ENCODE measurements at places on chromosomes 3 and 15.
A peak's percentile ranks its signal among the peaks of the same experiment; 100 is the strongest.

DNA sequence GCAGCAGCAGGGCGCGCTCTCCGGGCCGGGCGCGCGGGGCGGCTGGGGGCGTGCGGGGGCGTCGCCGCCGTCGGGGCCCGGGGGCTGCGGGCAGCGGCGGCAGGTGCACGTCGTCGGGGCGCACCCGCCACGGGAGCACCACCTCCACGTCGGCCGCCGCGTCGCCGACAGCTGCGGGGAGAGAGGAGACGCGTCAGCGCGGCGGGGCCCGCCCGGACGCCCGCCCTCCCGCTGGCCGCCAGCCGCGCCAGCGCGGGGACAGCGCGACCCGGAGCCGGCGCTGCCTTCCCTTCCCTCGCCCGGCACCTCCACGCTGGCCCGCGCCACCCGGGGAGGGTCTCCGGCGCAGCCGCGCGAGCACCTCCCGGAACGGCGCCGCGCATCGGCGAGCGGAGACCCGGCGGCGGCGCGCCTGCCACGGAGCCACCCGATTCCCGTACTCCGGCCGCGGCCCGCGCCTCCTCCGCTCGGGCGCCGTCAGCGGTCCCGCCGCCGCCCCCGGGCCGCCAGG lies 481 bp downstream of the ADAMTS17 start:
- DNase-seq: no peak

DNA sequence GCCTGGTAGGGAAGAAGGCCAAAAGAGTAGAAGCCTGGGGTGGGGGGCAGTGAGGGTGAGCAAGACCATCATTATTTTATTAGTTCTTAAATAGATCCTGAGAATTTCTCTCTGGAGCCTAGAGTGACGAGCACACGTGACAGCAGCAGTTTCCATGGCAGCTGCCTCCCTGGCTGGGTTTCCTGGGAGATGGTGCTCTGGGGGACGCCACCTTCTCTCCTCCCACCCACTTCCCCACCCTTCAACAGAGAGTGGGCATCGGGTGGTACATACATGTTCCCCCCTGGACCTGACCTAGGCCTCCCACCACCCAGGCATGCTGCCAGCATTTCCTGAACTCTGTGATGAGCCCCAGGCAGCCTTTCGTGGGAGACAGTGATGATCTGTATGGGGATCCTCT lies 12.9 kb downstream of the CELF6 start:
- DNase-seq: no peak

GRCh38 chr3:140384028-140384771 lies 293.7 kb upstream of the TRIM42 start:
- DNase-seq: no peak

DNA sequence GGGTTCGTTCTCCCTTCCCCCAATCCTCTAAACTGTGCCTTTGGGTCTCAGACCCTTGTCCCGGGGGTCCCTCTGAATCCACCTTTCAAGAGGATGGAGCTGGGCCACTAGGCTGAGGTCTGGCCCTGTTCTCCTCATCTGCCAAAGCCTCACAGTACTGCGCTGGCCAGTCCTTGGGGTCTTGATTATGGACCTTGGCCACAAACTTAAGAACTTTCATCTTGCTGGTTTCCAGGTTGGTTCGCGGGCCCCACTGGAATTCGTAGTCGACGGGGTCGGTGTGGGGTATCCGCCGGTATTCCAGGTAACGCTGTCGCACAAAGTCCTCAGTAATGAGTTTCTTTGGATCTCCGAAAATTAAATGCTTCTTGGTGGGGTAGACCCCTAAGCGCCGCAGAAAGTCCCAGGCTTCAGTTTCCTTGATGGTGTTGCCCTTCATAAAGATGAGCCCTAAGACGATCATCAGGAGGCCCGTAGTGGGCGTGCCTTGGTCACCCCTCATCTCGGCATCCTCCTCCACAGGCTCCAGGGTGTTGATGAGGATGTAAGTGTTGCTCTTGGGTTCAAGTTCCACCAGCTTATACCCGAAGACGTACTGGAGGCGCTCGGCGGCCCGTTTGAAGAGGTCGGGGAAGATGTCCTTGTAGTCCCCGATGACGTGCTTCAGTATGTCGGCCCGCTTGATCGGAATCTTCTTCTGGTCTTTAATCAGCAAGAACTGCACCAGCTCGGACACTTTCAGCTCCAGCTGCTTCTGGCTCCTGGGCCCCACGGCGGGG lies 727 bp downstream of the NSMCE3 start:
- no peak for DNase-seq

DNA sequence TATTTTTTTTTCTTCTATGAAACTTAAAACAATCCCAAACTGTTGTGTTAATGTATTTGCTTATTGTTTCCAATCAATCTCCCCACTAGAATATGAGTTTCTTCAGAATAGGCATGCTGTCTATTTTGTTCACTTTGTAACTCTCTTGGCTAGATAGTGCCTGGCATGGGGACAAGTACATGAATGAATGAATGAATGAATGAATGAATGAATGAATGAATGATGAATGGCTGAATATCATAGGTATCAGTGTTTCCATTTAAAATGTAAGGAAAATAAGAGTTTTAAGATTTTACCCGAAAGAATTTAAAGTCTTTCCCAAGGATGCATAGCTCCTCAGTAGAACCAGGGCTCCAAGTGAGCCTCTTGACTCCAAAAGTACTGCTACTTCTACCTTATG lies 294.9 kb upstream of the GADL1 start:
- no peak for DNase-seq

GRCh38 chr3:118955914-118956556 lies 78.6 kb downstream of the IGSF11 start:
- no peak for DNase-seq

DNA sequence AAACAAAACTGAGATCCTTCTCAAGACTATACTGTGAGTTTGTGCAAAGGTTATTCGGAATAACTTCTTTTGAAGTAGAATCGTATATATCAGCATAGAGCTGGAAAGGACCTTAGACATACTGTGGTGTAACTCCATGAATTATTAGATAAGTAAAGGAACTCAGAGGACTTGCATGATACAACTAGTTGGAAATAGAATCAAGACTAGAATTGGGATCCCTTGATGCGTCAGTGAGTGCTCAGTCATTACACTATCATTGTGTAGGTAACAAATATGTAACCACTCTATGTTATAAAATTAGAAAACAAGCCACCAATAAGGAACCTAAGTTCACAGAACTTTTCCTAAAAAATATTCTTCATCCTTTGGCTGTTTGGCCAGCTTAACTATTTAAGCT lies 61.1 kb downstream of the CBLB start:
- no peak for DNase-seq

- DNase-seq: no peak
These were observed 841.4 kb upstream of the NR2F2 start for GRCh38 chr15:95489103-95489502.

DNA sequence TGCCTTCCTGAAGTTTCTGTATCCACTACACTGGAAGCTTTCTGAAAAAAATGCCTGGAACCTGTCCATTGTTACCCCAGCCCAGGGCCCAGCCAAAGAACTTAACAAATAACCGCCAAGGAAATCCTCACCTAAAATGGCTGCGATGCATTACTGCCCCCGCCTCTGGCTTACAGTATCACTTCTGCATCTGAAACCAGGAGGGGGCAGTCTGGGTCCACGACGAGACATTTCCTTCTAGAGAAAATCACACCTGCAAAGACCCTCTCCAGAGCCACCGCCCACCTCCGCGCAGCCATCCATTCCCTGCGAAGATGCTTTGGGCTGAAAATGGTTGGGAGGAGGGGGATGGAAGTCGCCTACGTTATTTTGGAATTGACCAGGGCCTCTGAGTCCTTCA lies 22.4 kb upstream of the CELF6 start:
- DNase-seq: no peak

- no peak for DNase-seq
These were observed 66.7 kb upstream of the GOLGA8B start for GRCh38 chr15:34650177-34650576.

DNA sequence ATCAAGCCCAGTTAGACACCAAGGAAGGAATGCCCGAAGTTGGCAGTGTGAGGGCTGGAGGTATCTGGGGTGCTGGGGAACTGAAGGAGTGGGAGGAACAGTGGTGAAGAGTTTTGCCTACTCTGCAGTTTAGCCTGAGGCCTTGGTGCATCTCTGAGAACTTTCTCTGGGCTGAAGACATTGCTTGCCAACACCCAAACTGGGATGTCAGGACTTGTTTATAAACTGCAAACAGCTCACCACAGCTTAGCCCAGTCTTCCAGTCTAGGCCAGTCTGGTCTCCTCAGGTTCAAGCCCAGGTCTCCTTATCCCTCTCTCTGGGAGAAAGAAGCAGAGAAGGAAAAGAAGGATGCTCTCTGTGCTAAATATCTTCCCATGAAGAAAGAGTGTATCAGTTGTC lies 68.0 kb upstream of the BOC start:
- no peak for DNase-seq

DNA sequence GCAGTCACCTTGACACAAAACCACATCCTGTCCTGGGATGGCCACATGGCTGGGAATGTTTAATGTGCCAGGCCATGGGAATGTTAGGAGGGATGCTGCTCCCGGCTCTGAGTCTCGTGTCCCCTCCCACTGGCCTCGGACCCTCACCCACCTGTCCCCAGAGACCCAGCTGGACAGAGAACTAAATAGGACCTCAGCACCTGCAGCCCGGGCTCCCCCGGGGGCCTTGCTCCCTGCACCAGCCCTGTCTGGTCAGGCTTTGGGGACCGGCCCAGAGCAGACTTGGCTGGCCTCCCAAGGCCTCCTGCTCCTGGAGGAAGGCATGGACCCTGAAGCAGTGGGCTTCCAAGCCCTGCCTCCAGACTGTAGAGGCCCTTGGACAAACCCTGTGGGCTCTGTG lies 100.0 kb upstream of the IQSEC1 start:
- DNase-seq: no peak

- no peak for DNase-seq
These were observed 909.6 kb downstream of the ROBO1 start for GRCh38 chr3:78858174-78858573.

DNA sequence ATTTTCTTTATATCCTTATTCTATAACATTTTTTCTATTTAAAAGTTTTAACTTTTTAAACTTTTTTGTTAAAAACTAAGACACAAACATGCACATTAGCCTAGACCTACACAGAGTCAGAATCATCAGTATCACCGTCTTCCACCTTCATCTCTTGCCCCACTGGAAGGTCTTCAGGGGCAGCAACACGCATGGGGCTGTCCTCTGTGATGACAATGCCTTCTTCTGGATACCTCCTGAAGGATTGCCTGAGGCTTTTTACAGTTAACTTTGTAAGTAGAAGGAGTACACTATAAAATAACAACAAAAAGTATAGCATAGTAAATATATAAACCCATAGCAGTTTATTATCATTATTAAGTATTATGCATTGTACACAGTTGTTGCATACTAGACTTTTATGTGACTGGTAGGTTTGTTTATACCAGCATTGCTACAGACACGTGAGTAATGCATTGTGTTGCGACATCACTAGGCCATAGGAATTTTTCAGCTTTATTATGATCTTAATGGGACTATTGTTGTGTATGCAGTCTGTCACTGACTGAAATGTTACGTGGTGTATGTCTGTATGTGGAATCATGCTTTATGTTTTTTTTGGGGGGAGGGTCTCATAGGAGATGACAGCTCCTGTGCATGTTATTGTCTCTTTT lies 18.2 kb downstream of the ATP1B3 start:
- DNase-seq: no peak

- no peak for DNase-seq
These were observed 158.8 kb upstream of the GADL1 start for GRCh38 chr3:31053299-31053698.

DNA sequence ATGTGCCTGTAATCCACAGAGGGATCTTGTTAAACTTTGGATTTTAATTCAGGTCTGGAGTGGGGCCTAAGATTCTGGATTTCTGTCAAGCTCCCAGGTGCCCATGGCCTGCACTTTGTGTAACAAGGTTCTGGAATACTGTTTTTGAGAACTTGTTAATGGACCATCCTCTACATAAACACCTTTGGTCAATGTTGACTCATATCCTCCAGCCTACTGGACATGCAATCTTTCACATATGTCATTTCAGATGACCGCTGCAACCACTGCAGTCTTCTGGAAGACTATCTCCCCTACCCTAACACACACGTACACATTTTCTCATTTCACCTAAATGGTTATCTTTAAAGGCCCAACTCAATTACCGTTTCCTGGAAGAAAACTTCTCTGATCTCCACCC lies 302.1 kb upstream of the TPRG1 start:
- no peak for DNase-seq

DNA sequence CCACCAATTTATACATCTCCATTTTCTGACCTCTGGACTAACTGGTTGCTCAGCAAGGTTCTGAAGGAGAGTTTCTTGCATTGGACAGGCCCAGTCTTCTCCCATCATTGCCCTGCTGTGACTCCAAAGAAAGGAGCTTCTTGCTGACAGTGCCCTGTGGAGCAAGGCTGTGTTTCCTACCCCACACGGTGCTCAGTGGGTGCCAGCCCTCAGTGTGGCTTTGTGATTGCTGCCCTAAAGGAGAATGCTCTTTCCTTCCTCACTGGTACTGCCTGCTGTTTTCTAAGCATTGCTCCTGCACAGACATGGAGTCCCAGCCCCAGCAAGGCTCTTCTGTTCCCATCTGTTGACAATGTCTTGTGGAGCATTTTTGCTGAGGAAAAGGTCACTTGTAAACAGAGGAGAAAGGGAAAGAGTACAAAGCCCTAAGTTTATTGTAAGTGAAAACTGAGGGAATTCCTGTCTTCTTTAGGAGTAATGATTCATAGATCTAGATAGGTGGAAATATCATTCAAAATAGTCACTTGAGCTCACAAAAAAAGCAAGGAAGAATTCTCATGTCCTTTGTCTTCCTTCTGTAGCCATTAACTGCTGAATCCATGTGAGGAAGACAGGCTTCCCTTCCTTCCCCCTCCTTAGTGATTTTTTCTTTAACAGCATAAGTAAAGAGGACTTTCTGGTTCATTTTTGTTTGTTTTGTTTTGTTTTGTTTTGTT lies 62.9 kb downstream of the HMG20A start:
- DNase-seq: no peak

DNA sequence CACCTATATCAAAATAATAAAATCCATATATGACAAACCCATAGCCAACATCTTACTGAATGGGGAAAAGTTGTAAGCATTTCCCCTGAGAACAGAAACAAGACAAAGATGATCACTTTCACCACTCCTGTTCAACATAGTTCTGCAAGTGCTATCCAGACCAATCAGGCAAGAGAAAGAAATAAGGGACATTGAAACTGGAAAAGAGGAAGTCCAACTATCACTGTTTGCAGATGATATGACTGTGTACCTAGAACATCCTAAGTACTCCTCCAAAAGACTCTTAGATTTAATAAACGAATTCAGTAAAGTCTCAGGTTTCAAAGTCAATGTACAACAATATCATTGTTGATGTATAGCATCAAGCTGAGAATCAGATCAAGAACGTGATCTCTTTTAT lies 35.6 kb upstream of the FGF7 start:
- DNase-seq: no peak

- DNase-seq: no peak
These were observed 3.1 kb downstream of the ADAMTSL3 start for GRCh38 chr15:83656943-83657528.

GRCh38 chr3:9422712-9423424 lies 25.5 kb downstream of the SETD5 start:
- DNase-seq: no peak

GRCh38 chr15:34610354-34610753 lies 26.9 kb upstream of the GOLGA8B start:
- no peak for DNase-seq

GRCh38 chr3:175585898-175586297 lies 726.8 kb downstream of the NAALADL2 start:
- no peak for DNase-seq

- DNase-seq: peak; percentile 10
These were observed 48.3 kb upstream of the TIPARP start for GRCh38 chr3:156626104-156626503.

Measured in NCI-H187 (cell line).